Activated CD8-positive, alpha-beta memory T cell treated with anti-CD3 and anti-CD28 coated beads for 1 hour (primary cell): ENCODE measurements at places on chromosomes 1 and 21.

- no peak for DNase-seq
Observed at GRCh38 chr1:174990382-174990999, 9.3 kb upstream of the CACYBP start.

GRCh38 chr1:29459620-29459945 is 223.3 kb downstream of the PTPRU start:
- DNase-seq = no peak

- no peak for DNase-seq
Observed at GRCh38 chr1:62724430-62724829, 36.2 kb upstream of the DOCK7 start.

DNA sequence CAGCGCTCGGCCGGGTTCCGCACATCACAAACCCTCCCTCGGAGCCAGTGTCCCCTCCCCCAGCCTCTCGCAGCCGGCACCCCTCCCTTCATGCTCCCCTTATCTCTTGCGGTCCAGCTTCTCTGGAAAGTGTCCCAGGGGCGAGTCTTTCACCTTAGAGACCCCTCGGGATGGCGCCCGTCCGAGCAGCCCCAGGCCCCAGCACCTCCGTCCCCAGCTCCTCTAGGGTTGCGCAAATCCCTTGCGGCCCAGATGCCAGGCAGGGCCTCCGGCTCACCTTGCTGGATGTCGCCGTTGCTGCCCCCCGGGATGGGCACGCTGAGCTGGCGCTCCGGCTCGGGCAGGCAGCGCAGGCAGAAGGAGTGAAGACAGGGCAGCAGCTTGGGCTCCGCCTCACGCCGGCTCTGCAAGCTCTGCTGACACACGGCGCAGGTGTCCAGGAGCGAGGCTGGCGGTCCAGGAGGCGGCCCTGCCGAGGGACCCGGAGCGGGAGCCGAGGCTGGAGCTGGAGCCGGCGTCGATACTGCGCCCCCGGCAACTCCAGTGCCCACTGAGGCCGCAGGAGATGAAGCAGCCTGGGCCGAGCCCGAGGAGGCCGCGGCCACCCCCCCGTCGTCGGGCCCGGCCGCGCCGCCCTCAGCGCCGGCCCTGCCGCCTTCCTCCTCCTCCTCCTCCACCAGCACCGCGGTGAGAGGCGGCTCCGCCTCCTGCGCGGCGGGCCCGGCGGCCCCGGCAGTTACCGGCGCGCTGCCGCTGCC is 550 bp downstream of the TRIM33 start:
- no peak for DNase-seq

- no peak for DNase-seq
Observed at GRCh38 chr21:35606146-35606545, 454.2 kb downstream of the SETD4 start.

DNA sequence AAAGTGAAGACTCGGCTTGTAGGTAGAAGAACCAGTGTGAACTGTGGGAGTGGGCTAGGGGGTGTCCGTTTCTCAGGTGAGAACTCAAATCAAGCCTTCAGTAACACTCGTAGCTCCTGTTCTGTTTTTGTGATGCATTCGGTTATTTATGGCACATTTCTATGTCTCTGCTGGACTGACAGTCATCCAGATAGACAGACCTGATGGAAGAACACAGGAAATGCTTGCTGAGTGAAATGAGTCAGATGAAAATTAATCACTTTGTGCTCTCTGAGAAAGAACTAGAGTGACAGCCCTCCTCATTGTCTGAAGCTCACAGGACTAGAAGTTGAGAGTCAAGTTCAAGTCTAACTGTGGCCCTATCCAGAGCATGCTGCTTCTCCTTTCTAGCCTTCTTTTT is 360.1 kb upstream of the PLXNA2 start:
- no peak for DNase-seq

DNA sequence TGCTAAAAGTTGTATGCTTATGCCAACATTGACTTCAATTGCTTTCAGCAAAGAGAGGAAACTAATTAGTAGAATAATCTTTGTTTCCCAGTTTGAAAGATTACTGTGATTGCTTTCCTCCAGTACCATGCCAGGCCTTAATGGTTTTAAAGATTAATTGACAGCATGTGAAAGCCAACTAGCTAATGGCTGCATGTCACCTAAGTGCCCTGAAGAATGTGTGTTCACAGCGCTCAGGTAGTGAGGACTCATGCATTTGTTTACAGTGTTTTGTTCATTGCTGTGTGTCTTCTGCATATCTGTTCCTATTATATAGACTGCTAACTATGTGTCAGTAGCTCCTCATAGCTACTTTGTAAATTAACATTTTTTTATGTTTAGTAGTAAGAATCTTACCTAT is 335.6 kb downstream of the LRRIQ3 start:
- DNase-seq = no peak

- DNase-seq = no peak
Observed at GRCh38 chr1:228280106-228280901, 72.5 kb downstream of the OBSCN start.
